ENCODE measurements at places on chromosomes 6 and 20. TPM values are rescaled to one million over a fixed set of nuclear protein-coding genes. Genes with fewer than 3 reads are reported as not detected.
A peak's percentile ranks its signal among the peaks of the same experiment; 100 is the strongest.

GRCh38 chr6:7727086-7727945 lies 1.4 kb downstream of the BMP6 start:
- no peak for DNase-seq
- peaks cover 21% of the 10 kb centered on the region for H3K4me1 ChIP-seq
- H3K36me3 ChIP-seq = no peaks in the 10 kb centered on the region
- H3K27me3 ChIP-seq = peaks cover 77% of the 10 kb centered on the region

- no peaks in the 10 kb centered on the region for H3K4me1 ChIP-seq
- no peak overlapping the region for H3K4me3 ChIP-seq
- no peaks in the 10 kb centered on the region for H3K27me3 ChIP-seq
- no peak overlapping the region for H3K27ac ChIP-seq
- H3K36me3 ChIP-seq = no peaks in the 10 kb centered on the region
- DNase-seq = no peak
Measured at GRCh38 chr6:74573613-74574012, 632.2 kb downstream of the COL12A1 start.

GRCh38 chr6:17816921-17817611 lies 110.3 kb upstream of the NUP153 start:
- H3K27ac ChIP-seq = no peak overlapping the region
- H3K4me1 ChIP-seq = no peaks in the 10 kb centered on the region
- H3K4me3 ChIP-seq = no peak overlapping the region

DNA sequence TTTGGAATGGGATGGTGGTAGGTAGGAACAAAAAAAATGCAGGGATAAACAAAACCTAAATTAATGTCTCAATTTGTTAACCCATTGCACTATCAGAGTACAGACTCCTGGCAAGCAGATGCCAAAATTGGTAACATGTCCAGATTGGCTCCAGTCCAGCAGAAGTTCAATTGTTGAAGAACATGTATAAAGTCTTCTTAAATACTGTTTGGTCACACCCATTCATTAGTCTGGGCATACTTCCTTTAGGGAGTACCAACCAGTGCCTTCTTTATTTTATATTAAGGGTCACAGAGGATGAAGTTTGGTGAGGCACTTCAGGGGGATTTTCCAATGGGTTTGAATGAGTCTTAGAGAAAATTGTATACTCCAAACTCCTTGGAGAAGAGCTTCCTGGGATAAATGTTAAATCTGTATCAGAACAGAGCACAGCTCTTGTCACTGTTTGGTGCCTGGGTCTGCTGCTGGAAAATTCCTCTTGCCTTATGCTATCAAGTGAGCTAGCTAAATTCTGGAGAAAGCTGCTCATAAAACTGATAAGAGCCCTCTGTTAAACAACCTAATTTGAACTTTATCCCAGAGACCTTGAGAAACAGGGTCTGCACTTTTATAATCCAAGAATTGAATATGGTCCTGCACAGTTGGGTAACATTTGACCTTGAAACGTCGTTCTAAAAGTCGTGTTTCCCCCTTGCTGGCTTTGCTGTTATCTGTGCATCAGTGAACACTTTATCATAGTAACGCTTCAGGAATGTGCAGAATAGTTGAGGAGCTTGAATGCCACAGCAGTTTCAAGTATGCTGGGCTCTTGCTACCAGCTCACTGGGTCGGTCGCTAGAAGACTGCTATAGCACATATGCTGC lies 334.1 kb upstream of the CITED2 start:
- no peak overlapping the region for H3K4me3 ChIP-seq
- H3K27me3 ChIP-seq = peaks cover 2% of the 10 kb centered on the region
- H3K36me3 ChIP-seq = no peaks in the 10 kb centered on the region
- H3K27ac ChIP-seq = no peak overlapping the region
- H3K4me1 ChIP-seq = no peaks in the 10 kb centered on the region
- DNase-seq = no peak

DNA sequence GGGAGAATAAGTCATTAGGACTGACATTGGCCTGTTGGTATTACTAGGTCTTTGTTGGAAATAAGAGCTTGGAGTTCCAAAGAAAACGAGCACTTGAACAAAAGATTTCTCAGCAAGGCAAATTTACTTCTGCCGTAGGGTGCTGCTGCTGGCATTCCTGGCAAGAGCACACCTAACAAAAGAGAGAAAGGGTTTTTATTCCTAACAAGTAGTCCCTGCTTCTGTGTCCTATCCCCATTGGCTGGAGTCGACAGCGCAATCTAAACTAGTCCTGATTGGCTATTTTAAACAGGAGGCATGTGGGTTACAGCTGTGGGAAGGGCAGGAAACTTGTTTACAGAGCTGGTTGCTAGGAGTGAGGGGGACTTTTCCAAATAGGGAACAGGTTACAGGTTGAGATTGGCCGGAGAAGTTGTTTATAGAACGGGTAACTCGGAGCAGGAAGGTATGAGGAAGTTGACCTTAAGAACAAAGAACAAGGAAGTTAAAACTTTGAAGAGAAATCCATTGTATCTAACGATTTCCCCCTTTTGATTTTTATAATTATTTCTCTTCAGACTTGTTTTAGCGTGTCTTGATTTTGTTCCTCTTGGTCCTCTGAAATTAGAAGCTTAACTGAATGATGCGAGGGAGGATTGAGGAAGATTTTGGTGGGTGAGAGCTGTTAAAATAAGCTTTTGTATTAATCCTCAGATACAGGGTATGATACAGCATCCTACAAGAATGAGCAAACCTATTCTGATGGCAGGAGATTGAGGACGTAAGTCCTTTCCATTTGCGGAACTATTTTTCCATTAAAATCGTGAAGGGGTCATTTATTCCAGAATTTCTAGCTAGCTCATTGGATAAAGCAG lies 3.4 kb upstream of the ZNFX1 start:
- H3K4me3 ChIP-seq = peak overlapping the region; percentile 100
- peaks cover 65% of the 10 kb centered on the region for H3K4me1 ChIP-seq
- peak overlapping the region; percentile 68 for H3K27ac ChIP-seq
- H3K36me3 ChIP-seq = peaks cover 93% of the 10 kb centered on the region

The CGA gene
- not detected for total RNA-seq

The RIPOR2 gene
- 234 TPM for total RNA-seq

The ARHGAP40 gene
- total RNA-seq = not detected

The TULP1 gene
- not detected for total RNA-seq
